ENCODE measurements at places on chromosomes 1 and 21.

GRCh38 chr21:14880922-14881321, 183.9 kb downstream of the NRIP1 start:
- DNase-seq: no peak

DNA sequence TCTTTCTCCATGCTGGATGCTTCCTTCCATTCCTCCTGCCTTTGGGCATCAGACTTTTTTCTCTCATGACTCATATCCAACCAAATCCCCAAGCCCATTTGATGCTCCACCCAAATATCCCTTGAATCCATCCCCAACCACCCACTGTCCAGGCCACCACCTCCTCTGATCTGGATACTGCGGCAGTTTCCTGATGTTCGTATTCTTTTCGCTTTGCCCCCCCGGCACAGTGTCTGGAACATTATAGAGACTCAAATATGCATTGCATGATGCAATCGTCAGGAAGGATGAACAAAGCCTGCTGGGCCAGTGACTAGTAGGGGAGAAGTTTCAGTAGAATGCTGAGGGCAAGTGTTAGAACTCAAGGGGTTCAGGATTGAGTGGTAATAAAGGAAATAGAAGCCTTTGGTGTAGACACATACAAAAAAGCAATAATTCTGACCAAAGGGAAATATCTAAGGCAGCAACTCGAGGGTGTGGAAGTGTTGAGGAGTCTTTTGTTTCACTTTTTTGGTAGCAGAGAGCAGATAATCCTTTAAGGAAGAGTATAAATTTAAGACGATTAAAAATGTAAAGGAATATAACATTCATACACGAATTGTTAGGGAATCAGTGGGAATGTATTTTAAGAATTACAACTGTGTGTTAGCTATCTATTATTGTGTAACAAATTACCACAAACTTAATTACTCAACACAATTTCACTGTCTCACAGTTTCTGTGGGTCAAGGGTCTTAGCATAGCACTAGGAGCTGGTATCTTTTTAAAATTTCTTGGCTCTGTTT, 7.5 kb downstream of the S100A11 start:
- no peak for DNase-seq

DNA sequence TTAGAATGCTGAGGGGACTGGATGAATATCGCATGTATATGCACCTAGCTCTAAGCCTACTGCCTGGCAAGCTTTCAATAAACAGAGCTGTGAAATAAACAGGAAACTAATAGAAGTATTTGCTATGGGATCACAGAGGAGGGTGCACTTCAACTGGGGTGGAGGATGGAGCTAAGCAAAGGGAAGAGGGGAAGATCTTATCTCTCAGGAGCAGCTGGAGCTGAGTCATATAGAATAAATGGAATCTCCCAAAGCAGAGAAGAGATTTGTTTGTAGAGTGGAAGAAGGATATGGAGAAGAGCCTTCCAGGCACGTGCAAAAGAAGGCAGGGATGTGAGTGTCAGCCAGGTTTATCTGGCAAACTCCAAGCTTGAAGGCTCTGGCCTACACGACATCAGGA, 17.0 kb upstream of the KCNA10 start:
- no peak for DNase-seq

- DNase-seq: no peak
Measured at GRCh38 chr1:7669559-7670311, 101.4 kb upstream of the VAMP3 start.

- DNase-seq: no peak
Measured at GRCh38 chr1:184569106-184569505, 182.3 kb downstream of the C1orf21 start.

DNA sequence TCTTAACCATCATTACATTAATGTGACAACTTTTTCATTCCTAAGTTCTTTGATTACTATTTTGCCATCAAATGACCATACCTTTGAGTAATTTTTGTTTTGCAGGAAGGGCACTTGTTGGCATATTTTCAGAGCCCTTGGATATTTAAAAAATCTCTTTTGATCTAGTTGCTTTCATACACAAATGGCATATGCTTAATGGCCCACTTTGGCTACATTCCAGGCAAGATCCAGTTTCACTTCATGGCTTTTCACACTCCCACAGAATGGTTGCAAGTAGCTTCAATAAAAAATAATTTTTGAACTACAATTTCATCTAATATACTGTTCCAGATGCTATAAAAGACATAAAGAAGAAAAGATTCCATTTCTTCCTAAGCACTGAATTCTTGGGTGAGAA, 18.1 kb downstream of the ADAM30 start:
- DNase-seq: no peak

- DNase-seq: no peak
Measured at GRCh38 chr1:17841944-17842343, 86.8 kb downstream of the ACTL8 start.

- DNase-seq: no peak
Measured at GRCh38 chr1:2529784-2530512, at the start of gene HES5. Gene HES5, minus strand, starts transcription at chr1:2530263. Its CDS starts 99 bp downstream, at chr1:2530164.
